ENCODE measurements at places on chromosomes 7 and 10.

- DNase-seq: no peak
Measured at GRCh38 chr7:139575338-139575680, 51.8 kb downstream of the CLEC2L start.

GRCh38 chr7:76054123-76055120, 6.5 kb downstream of the MDH2 start:
- no peak for DNase-seq

GRCh38 chr10:5305374-5305773, 59.4 kb upstream of the UCN3 start:
- no peak for DNase-seq

- no peak for DNase-seq
Measured at GRCh38 chr7:137992104-137992549, 9.8 kb downstream of the CREB3L2 start.

- DNase-seq: no peak
Measured at GRCh38 chr10:100519311-100520051, at the start of gene SEC31B. Gene SEC31B (minus strand): TSS chr10:100519861. CDS start chr10:100516952, 2,909 bp downstream.

GRCh38 chr7:112042631-112043030, 163.6 kb downstream of the DOCK4 start:
- DNase-seq: no peak

DNA sequence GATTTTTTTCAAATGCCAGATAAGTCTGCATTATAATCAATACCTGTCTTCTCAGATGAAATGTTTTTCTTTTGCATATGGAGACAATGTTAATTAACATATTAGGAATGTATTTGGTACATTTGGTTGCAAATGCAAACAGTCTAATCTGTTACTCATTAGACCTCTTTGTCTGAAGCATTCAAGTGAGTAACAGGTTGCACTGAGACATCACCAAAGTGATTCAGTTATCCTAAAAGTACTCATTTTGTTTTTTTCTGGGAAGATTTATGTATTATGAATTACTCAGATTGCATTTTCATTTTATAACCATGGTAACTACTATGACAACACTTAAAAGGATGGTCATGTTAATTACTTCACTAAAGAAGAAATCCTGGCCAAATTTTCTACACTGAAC, 513.6 kb downstream of the HTR7 start:
- DNase-seq: no peak

DNA sequence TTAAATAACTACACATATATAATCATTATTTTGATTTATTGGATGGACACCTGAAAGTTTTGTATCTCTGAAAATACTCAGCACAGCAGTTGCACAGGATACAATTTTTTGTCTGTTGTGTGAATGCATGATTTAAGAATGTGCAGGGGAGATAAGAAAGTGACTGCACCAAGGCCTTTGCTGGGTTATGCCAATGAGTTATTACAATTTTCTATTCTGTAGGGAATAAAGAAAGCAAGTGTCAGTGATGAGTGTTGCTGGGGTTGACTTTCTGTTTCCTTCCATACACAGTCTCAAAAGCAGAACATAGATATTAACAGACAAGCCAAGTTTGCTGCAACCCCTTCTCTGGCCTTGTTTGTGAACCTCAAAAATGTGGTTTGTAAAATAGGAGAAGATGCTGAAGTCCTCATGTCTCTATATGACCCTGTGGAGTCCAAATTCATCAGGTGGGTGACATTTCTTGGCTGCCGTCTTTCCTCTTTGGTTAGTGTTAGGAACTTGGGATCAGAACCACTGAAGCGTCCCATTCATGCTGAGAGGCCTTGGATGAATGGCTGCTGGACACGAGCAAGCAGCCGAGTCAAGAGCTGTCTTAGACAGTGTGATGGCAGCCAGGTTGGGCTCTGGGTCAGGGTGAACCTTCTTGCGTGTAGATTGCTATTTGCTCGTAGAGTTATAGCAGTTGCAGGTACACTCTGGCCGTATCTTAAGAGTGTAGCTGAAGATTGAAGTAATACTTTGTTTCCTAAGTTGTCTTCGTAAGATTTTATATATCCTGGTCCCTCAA, 92.8 kb downstream of the DOCK1 start:
- no peak for DNase-seq

DNA sequence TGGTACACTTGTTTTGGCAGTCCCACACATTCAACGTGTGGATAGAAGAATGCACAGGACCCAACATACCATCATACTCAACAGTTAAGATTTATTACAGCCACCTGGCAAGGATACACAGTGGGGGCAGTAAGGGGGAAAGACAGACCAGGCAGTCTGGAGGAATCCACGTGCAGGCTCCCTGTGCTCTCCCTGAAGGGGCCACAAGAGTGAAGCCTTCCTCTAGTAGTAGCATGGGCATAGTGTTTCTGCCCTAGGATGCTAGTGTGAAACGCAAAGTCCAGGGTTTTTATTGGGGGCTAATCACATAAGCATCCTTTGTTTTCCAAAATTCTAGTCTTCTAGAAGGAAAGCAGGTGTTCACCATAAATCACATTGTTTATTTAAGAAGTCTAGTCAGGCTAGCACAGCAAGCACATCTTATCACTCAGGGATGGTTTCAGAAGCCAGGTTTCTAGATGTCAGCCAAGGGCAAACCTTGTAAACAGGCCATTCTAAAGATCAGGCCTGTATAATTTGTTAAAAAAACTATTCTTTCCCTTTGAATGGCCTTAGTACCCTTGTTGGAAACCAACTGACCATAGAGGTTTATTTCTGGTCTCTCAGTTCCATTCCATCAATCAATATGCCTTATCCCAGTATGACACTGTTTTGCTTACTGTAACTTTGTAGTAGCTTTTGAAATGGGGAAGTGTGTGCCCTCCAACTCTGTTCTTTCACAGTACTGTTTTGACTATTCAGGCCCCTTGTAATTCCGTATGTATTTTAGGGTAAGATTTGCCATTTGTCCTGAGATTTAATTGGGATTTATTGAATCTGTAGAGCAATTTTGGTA, 12.4 kb upstream of the TFAM start:
- no peak for DNase-seq

DNA sequence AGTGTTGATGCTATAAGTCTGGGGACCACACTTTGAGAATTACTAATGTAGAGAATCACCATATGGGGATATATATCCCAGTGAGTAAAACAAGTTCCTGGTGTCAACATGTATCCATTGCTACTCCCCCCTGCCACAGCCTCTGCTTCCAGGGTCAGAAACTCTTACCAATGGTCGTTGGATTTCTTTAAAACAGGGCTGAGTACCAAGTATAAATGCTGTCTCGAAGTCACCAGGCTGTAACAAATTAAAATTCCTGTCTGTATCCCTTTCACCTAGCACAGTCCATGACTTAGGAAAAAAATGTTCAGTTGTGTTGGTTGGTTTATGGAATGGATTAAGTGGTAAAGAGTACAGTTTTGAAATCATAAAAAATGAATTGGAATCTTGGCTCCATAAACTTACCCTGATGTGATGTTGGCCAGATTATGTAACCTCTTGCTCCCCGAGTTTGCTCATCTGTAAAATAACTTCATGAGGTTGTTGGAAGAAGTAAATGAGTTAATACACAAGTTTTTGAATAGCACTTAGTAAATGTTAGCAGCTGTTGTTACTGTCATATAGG, 364.0 kb upstream of the LRGUK start:
- no peak for DNase-seq

- no peak for DNase-seq
Measured at GRCh38 chr7:37225285-37225969, 223.2 kb downstream of the ELMO1 start.

- no peak for DNase-seq
Measured at GRCh38 chr7:152076324-152076821, 50.9 kb downstream of the GALNT11 start.

- DNase-seq: no peak
Measured at GRCh38 chr10:103350175-103350516, 794 bp downstream of the PCGF6 start.

DNA sequence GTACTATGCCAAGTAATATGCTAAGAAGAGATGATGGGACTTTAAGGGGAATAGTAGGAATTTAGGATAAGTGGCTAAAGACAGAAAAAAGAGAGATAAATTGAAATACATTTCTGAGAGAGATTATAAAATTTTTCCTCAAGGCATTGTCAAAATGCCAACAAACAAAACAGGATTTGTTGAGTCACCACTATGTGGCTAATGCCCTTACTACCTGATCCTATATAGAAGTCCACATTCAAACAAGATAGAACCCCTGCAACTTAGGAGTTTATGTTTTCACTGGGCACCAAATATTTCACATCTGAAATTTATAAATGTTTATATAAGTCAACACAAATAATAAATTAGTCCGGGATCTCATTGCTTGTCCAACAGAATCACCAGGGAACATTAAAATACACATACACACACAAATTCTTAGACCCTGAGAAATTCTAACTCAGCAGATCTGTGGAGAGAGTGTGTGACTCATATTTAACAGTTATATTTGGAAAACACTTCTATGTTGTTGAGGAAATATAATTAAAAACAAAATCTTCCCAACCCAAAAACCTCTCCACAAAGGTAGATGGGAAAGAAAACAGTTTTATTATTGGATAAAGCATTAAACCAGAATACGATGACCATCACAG, 154.3 kb downstream of the PPP1R3A start:
- DNase-seq: no peak

DNA sequence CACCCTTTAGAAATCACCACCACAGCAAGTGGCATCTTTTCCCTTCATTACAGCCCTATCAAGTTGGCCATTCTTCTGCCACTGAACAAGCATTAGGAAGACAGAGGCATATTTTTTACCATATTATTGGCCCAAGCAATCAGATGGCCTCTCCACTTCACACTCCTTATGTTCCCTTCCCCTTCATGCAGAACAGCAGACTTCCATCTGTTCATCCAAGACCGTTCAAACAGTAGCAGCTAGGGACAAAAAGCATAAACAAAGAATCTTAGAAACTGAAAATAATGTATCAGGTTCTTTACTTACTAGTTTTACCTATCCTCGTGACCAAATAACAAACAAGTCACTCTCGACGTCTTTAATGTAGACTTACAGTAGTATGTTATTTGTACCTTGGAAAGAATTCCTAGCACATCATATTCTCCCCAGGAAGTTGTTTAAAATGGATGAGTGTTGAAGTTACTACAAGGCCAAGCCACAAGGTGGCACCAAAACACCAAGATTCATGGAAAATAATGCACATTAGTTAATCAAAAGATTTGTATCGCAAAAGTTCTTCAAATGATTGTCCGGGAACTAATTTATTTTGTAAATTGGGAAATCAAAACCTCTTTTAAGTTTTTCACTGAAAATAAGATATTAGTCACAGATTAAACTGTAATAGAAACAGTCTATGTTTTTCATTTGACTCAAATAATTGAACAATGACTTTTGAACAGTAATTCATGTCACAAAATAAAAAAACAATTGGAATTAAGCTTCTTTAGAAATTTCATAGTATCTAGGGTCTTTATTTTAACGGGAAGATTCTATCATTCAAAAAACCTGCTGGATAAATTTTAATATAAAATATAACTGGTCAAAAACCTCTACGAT, 112.1 kb downstream of the VPS41 start:
- DNase-seq: peak; percentile 35

- DNase-seq: no peak
Measured at GRCh38 chr10:129030603-129030895, 436.5 kb upstream of the MGMT start.

GRCh38 chr10:78894841-78895195, 173.9 kb upstream of the ZMIZ1 start:
- no peak for DNase-seq

- no peak for DNase-seq
Measured at GRCh38 chr7:124557587-124557986, 208.0 kb downstream of the GPR37 start.

- DNase-seq: no peak
Measured at GRCh38 chr10:63665670-63666134, 144.5 kb downstream of the REEP3 start.

GRCh38 chr10:15735763-15736162, 16.0 kb upstream of the ITGA8 start:
- no peak for DNase-seq

DNA sequence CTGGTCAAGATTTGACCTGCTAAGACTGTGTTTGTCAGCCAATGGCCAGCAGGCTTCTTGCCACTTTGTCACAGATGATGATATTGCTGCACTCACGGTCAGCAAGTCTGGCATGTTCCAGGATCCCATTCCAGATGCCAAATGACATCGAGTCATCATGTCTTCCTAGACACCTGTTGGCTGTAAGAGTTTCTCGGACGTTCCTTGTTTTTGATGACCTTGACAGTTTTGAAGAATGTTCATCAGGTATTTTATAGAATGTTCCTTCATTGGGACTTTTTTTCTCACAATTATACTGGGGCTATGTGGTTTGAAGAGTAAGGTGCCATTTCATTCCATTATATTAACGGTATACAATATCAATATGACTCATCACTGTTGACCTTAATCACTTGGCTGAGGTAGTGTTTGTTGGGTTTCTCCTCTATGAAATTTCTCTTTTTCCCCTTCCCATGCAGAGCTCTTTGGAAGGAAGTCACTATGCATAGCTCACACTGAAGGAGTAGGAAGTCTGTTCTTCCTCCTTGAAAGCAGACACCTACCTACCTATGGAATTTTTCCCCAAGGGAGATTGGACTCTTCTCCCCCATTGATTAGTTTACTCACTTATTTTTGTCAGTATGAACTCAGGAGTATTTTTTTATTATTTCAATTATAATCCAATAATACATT, 31.6 kb downstream of the HECW1 start:
- DNase-seq: no peak

DNA sequence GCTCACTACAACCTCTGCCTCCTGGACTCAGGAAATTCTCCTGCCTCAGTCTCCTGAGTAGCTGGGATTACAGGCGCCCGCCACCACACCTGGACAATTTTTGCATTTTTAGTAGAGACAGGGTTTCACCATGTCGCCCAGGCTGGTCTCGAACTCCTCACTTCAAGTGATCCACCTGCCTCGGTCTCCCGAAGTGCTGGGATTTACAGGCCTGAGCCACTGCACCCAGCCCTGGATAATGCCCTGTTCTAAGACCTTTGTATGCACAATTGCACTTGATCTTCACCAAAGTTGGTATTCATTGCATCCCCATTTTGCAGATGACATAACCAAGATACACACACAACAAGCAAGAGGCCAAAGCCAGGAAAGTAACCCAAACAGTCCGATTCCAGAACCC, 97.7 kb upstream of the CARD11 start:
- no peak for DNase-seq

- DNase-seq: no peak
Measured at GRCh38 chr7:25718596-25718995, 433.4 kb upstream of the NFE2L3 start.

DNA sequence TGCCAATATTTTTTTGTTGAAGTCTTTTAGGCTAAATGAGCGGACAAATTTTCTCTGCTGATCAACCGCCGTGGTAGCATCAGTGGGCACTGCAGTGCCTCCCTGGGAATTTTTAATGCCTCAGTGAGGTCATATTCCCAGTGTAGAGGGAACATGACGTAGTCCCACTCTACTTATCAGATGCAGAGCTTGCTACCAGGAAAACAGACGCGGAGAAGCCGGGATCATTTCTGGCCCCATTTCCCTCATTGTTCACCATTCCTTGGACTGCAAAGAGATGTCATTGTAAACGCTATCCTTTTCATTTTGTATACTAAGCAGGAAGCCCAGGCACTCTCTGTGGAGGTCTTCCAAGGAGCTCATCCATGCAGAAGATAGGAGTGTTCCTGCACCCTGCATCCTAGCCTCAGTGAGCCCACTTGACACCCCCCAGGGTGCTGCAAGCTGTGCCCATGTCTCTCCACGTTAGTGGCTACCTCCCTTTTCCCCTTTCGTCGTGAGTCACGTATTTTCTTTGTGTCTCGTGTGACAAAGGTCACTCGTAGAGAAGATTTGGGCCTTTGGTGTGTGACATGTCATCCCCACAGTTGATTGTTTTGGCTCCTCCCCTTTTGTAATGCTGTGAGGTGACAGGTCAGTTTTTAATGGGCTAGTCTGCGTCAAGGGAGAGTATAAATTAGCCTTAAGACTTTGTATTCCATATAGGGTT, 145.5 kb downstream of the TCF7L2 start:
- DNase-seq: no peak

GRCh38 chr7:7920481-7920880, 48.1 kb upstream of the GLCCI1 start:
- DNase-seq: peak; percentile 4
